ENCODE measurements at places on chromosomes 1 and 21.

DNA sequence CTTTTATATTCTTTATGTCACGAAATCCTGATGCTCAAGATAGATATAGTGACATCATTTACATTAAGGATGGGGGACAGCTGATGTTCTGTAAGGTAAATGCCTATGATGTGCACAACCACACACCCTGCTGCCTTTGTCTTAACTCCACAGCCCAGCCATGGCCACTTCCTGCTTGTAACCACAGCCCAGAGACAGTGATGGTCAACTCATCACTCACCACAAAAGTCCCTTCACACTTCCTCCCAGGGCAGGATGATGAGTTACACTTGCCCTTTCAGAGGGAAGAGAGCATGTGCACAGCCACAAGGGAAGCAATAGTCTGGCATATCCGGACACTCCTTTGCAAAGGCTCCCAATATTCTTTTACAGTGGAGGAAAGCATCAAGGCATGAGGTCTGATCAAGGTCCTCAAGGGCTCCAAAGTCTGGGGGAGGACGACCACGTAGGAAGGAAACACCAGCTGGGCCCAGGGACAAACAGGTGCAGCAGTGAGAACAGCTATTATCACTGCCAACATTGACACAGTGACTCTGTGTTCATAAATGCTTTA, 53.8 kb downstream of the PLPP3 start:
- no peak for DNase-seq

- DNase-seq = no peak
These were observed 540.9 kb downstream of the LMO4 start for GRCh38 chr1:87869567-87869966.

- DNase-seq = no peak
These were observed 894.0 kb downstream of the KCNT2 start for GRCh38 chr1:195714248-195714647.

GRCh38 chr1:88462488-88463261, 221.4 kb upstream of the PKN2 start:
- peak; percentile 66 for DNase-seq

GRCh38 chr1:18666317-18666920, 35.8 kb downstream of the PAX7 start:
- DNase-seq = no peak

DNA sequence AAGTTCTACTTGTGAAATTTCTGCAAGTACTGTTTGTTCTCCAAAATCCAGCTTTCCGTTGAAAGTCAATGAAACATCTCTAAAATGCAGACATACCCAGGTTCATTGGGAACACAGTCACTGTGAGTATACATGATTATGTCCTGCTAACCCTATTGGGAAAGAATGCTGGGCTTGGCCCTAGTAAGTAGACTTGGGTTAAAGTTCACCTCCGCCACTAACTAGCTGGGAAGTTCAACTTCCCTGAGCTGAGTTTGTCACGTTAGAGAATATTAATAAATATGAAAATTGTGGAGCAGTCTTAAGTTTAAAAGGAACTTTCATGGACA, 10.5 kb upstream of the PGD start:
- DNase-seq = no peak

DNA sequence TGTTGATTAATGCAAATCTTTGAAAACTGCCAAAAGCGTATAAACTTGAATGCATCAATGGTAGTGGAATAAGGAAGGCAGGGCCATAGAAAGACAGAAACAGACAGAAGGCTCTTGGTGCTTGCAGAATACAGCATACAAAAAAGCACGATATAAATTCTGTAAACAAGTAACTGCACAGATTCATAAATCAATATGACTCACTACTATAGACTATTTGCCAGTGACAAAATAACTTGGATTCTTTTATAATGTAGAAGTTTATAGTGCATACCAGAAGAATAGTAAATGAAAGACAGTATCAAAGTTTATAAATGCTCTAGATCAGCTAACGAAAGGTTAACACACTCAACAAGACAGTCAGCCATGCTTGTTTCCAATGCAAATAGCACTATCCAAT, 349.6 kb downstream of the PTBP2 start:
- DNase-seq = no peak

DNA sequence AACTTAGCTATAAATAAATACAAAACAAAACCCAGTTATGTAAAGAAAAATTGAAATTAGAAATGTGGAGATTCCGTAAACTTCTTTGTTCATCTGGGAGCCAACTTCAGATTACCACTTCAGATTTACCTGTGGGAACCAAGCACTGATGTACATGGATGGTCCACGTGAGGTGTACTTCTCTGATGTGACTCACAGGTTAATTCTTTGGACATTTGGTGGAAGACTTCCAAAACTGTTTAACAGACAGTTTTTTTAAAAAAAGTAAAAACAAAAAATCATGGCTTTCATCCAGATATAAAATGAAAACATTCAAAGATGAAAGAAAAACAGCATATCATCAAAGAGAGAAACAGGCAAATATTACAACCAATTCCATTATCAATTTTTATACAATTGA, 92.0 kb downstream of the MAST2 start:
- no peak for DNase-seq

- no peak for DNase-seq
These were observed 1.3 kb downstream of the TRIM67 start for GRCh38 chr1:231162970-231163829.

DNA sequence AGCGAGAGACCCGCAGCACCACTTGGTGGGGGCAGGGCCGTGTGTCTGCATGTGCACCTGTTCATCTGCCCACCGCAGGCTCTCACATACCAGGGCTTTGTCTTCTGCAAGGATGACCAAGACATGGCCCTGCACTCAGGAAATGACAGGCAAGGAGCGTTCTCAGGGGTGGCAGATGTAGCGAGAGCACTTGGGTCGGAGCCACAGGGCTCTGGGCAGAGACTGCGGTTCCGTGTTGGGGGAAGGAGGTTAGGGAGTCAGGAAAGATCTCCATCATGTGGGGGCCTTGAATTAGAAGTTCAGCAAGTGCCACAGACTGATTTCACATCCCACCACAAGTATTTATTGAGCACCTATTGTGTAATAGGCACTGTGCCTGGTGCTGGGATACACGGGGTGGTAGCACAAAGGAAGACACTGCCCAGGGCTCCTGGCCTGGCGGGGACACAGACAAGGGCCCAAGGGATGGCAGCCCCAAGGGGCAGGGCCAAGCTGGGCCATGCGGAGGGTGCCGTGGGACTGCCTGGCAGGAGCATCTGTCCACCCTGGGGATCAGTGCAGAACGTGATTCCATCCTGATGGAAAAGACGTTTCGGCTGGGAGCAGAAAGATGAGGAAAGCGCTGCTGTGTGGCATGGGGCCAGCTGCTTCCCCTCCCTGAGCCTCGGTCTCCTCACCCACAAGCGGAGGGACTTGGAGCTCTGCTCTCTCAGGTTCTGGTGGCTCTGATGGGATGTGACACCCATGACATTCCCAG, 11.4 kb upstream of the SPSB1 start:
- no peak for DNase-seq

DNA sequence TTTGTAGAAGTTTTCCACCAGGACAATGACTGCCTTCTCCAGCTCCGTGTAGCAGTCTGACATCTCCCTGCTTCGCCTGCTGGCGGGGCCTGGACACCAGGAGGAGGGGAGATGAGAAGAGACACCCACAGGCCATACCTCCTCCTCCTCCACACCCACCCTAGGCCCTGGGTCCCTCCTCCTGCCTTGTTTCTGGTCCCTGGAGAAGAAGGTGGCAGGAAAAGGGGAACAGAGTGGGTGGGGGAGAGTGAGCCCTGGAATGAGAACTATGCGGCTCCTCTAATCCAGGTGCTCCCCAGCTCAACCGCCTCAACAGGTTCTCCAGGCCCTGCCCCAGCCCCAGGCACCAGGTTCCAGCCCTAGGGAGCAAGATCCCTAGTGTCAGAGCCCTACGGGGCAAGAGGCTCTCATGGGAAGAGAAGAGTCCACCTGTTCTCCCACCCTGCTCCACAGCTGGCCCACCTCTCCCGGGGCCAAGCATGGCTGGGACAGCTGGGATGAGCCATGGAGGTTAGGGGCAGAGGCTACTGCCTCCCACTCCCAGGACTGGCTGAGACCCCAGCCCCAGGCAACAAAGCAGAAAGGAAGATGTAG, 4.8 kb downstream of the S100A16 start:
- no peak for DNase-seq

GRCh38 chr1:111474106-111474505, 322 bp downstream of the C1orf162 start:
- no peak for DNase-seq

DNA sequence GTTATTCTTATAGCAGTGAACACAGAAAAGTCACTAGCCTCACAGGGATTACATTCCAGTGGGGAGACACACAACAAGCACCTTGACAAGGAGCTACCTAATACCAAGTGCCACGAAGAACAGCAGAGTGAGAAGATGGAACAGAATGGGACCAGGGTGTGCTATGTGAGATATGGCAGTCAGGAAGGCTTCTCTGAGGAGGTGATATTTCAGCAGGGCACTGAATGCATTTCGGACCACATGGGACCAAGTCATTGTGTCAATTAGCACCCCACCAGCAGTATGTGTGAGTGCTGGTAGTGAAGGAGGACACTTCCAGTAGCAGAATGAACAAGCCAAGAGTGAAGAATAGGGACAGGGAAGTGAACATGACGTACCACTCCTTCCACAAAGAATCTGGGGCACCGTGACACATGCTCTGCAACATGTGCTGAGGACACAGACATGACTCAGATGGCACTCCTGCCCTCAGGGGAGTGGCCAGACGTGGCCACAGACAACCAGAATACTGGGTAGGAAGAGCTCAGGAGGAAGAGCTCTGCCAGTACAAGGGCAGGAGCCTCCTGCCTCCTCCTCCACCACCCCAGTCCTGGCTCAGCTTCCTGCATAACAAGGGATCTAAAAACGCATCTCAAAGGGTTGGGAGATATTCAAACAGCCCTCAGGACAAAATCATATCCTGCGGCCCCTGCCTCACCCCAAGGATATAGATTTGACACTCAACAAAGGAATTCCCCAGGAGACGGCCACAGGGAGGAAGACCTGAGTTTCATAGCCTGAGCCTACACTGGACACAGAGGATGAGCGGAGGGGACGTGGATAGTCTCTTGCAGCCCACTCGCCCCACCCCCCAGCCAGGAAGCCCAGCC, 102.5 kb downstream of the TRABD2B start:
- DNase-seq = no peak

GRCh38 chr1:16617778-16618580, 4.6 kb upstream of the NBPF1 start:
- DNase-seq = no peak

- no peak for DNase-seq
These were observed 29.6 kb upstream of the RGS1 start for GRCh38 chr1:192545896-192546521.

DNA sequence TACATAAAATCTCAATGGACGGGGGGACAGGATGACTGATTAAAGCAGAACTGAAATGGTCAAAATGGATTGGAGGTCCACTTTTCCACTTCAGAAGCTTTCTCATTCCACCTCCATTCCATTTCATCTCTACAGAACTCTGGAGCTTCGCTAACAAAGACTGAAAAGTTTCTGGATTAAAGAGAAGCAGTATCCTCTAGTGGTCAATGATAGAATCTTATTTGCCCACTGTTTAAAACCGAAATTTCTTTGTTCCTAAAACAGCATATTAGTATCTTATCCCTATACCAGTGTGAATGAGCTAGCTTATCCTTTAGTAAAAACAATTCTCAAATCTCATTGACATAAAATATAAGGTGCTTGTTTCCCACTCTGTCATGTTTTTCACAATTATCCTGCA, 890.6 kb downstream of the KCNT2 start:
- no peak for DNase-seq

DNA sequence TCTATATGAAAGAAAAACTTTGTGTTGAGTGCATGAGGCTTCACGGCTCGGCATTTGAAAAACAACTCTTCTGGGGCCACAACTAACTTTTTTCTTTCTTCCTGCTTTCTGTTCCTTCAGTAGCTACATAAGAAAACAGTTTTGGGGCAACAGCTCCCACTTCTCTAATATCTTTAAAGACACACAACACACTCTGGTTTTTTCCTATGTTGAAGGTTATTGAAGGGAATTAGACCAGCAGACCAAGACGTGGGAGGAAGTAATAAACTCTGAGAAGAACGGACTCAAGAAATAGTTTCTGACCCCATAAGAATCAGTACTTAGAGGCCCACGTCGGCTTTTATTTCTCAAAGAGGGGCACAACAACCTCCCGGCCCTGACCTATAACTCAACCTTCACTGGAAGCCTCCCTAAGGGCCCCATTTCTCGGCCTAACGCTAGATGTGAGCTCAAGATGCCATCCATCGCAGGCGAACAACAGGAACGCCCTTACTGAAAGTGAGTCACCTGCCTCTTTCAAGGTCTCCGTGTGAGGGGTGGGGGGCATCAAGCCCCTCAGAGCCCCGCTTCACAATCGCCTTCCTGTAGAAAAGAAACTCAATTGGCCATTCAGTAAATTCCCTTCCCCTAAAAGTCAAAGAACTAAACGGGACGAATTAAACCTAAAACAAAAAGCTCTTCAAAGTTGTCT, 844 bp downstream of the ZMYM6 start:
- DNase-seq = no peak

- no peak for DNase-seq
These were observed 967.6 kb downstream of the LTN1 start for GRCh38 chr21:28025111-28025510.

GRCh38 chr21:40208206-40208947, 341.1 kb downstream of the PCP4 start:
- DNase-seq = no peak

DNA sequence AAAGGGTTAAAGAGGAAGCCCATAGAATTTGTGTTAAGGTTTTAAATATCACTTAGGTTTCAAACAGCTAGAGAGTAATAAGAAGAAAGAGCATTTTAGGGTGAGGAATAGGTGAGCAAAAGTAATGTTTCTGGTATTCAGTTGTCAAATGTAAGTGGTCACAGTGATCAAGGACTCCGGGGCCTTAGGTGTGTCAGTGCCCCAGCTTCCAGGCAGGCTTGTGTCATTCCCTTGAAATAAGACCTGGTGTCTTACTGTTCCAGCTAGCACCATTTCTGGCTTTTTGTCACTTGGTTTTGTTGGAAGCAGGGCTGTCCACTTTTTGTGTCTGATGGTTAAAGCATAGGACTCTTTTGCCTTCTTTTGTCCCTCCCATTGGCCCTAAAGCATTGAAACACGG, 69.6 kb downstream of the DYRK1A start:
- no peak for DNase-seq

GRCh38 chr1:50851034-50851433, 109.0 kb downstream of the FAF1 start:
- DNase-seq = no peak

- no peak for DNase-seq
These were observed 58.2 kb upstream of the SPAG17 start for GRCh38 chr1:118243269-118243668.

DNA sequence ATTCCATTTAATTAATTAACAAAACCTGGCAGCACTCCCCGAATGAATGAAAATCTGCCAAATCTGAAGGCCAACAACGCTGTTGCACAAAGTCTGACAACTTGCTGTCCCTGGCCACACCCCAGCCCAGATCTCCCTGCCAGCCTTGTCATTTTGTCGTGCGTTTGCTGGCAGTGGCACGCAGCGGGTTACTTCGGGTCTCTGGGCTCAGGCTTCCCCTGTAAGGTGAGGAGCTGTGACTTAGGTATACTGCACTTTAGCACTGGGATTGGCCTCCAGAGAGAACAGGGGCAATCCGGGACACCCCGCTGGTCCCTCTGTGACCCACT, 34.3 kb upstream of the SIM2 start:
- DNase-seq = no peak

GRCh38 chr1:117803318-117803717, 126.1 kb downstream of the GDAP2 start:
- no peak for DNase-seq

- no peak for DNase-seq
These were observed 572.0 kb downstream of the PTPRU start for GRCh38 chr1:29808141-29808995.

GRCh38 chr1:76867342-76868130, at the start of gene ST6GALNAC5:
Gene ST6GALNAC5 (plus strand): TSS chr1:76867480.
- no peak for DNase-seq

- no peak for DNase-seq
These were observed 112.9 kb downstream of the DAB1 start for GRCh38 chr1:57311006-57311405.
